Substantia nigra (tissue), 51 donors: ENCODE measurements at places on chromosomes 16 and 17.

GRCh38 chr16:84262939-84263338, 23.1 kb upstream of the KCNG4 start:
- no peak for DNase-seq

GRCh38 chr17:8698162-8698971, 46.3 kb downstream of the CCDC42 start:
- DNase-seq = no peak

- peak; percentile 45 for DNase-seq
These were observed 735 bp downstream of the PSMD11 start for GRCh38 chr17:32445074-32445415.

GRCh38 chr17:46763416-46763815, 55.1 kb downstream of the WNT3 start:
- DNase-seq = no peak

DNA sequence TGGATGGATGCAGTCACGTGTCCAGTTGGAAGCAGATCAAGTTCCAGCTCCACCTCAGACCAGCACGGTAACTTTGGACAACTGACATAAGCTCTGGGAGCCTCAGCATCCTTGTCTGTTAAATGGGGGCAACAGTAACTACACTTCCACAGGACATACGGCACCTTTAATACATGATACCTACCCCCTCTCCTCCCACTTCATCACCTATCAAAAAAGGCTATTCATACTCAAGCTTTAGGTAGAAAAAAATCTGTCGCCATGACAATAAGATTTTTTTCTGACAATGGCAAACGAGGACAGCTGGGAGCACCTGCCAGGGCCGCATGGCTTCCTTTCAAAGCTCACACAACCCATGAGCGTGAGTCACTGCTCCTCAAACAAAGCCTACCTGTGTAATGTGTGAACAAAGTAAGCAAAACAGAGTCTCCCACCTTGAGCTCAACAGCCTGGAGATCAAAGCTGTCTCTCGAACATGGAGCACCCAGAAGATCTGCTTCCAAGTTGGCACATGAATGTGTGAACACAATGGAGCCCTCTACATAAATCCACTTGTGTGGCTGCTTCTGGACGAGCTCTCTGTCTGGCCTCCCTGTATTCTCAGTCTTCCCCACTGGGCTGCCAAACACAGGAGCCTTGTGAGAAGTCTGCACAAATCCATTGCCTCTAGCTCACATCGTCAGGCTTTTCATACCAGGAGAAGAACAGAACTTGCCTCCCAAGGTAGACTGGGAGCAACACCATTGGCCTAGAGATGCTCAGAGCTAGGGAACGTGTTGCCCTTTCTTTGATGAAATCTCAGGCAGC, 459.7 kb downstream of the SOX9 start:
- no peak for DNase-seq
